ENCODE measurements at places on chromosomes 1 and 21.
A peak's percentile ranks its signal among the peaks of the same experiment; 100 is the strongest.

DNA sequence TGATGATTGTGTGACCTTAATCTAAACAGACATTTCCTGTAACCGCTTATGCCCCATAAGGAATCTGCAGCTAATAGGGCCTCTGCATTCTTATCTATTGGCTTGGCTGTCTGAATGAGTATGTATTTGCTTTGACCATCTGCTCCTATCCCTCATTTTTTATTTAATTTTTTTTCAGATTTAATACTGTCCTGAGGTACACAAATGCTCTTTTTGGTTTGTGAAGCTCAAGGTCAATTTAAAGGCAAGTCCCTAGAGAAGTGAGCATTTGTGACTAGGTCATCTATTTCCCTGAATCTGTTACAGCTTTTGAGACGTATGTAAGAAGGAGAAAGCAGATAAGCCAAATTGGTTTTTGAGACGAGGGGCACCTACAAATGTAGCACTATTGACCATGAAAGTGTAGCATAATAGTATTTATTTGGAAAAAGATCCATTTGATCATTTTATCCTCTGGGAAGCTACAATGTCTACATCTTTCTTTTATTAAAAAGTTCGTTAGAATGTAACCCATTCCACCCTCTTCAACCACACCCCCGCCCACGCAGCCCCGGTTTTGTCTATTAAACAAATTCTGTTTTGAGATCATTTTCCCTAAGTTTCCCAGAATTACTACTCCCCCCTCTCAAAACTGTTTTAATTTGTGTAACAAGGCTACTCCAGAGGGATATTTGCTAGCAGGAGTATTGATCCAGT, 69.2 kb upstream of the HSPA13 start:
- DNase-seq, result no peak

GRCh38 chr1:228538831-228539230, 51.6 kb downstream of the RNF187 start:
- no peak for DNase-seq

GRCh38 chr1:223276029-223276428, 87.9 kb downstream of the SUSD4 start:
- DNase-seq, result no peak

- no peak for DNase-seq
These were observed 11.5 kb upstream of the TMEM51 start for GRCh38 chr1:15141935-15142539.

- peak; percentile 46 for DNase-seq
These were observed 89.7 kb downstream of the DMRTA2 start for GRCh38 chr1:50333595-50333974.

DNA sequence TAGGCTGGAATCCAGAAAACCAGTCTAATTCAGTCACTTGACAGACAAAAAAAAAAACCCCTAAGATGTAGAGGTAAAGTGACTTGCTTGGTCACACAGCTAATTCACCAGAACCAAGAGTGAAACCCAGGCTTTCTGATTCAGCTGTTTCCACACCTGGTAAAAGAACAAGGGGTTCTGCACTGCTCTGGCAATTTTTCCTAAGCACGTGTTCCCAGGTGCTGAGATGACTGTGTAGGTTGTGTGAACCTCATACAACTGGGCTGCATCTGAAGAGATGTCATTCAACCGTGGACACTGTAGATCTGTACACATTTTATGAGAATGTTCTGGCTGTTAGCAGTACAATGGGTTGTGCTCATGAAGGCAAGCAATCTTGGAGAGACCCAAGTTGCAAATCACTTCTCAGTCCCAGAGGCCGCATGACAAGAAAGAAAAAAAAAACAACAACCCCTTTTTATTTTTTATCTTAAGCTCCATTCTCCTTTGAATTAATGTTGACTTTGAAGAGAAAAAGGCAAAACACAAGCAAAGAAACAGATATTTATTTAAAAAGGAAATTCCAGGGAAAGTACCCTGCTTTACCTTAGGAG, 95.4 kb downstream of the INTS7 start:
- DNase-seq, result no peak

- no peak for DNase-seq
These were observed 82.2 kb upstream of the C1orf105 start for GRCh38 chr1:172338295-172338735.

DNA sequence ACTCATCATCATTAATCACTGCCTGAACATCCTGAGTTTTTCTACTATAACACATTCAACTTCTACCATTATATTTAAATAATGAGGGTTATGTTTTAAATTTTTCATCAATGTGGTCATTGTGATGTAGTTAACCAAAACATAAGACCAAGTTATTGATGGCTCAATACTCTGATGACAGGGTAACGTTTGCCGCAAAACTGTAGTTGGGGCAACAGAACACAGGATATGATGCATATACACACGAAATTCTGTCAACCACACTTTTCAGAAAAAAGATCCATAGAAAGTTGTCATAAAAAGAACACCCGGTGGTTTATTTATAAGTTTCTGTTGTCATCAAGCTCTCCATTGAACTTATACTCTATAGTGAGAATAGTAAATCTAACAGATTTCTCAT, 121.7 kb upstream of the COL11A1 start:
- DNase-seq, result no peak

DNA sequence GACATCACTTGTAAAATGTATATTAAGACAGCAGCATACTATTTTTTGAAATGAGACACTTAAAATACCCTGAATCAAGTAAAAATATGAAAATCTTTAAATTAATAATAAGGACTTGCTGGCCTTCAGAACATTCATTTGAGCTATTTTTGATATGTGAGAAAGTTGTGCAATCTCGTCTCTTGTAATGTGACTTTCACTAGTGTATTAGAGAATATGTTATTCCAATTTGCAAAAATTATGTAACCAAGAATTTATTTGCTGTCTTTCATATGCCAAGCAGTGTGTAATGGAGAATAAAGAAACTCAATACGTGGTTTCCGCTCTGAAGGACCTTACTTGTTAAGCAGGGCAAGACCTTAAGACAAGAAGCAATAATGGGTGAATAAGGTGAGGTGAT, 375.0 kb upstream of the RUNX1 start:
- DNase-seq, result no peak

DNA sequence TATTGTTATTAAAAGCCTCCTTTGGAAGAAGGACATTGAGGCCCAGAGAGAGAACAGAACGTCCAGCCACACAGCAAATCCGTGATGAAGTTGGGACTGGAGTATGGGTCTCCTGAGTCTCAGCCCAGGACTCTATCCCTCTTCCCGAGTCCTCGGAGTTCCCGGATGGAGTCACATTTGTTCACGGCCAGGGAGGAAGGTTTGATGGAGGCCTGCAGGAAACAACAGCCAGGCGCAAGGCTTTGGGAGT, 357 bp upstream of the TXLNA start:
- no peak for DNase-seq

GRCh38 chr1:206905295-206906164, 8.3 kb downstream of the IL24 start:
- peak; percentile 44 for DNase-seq

- no peak for DNase-seq
These were observed 42.1 kb downstream of the UBE2U start for GRCh38 chr1:64245495-64245894.

DNA sequence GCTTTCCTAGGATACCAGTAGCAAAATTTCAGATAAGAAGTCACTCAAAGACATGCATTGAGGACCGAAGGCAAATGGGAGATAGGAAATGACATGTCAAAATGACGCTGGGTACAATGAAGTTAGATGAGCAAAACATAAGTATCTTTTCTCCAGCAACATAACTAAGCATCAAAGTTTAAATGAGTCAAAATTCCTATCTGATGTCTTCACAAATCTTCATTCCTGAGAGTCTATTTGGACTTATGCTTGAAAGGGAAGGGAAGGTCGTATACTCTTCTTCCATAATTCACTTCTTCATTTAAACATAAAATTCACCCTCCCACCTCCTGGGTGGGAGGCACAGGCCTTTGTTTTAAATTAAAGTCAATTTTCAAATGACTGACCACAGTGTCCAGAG, 4.1 kb upstream of the TMEM81 start:
- DNase-seq, result no peak

- DNase-seq, result no peak
These were observed 36.6 kb downstream of the OLFM3 start for GRCh38 chr1:101960142-101960541.

DNA sequence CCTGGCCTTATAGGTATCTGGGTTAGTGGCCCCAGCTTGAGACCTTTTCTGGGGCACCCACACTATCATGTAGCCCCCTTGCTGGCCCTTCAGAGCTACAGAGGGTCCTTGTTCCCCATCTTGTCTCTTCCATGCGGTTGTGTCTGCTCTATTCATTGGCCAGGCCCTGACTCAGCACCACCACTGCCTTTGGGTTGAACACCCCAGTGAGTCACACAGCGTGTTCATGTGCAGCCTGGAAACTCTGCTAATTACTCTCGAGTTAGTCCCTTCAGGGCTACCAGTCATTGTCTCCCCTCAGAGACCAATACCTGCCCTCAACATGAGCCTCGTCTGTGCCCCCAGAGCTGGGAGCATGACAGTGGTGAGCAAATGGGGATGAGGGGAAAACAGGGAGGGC, 28.2 kb upstream of the IKBKE start:
- no peak for DNase-seq

DNA sequence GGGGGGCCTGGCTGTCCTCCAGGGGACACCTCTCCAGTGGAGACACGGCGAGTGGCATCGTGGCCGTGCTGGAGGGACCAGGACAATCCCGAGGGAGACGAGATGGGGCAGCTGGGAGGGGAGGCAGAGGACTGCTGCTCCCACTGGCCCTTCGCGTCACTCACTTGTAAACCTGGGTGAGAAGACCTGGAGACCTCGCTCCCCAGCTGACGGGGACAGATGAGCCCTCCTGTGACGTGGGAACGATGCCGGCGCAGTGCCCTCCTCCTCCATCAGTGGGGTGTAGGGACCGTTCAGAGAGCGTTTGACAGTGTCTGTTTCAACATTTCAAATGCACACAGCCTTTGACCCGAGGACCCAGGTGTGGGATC, 4.6 kb downstream of the SPATC1L start:
- no peak for DNase-seq

- no peak for DNase-seq
These were observed 1.4 kb upstream of the SLC19A2 start for GRCh38 chr1:169487133-169487532.

DNA sequence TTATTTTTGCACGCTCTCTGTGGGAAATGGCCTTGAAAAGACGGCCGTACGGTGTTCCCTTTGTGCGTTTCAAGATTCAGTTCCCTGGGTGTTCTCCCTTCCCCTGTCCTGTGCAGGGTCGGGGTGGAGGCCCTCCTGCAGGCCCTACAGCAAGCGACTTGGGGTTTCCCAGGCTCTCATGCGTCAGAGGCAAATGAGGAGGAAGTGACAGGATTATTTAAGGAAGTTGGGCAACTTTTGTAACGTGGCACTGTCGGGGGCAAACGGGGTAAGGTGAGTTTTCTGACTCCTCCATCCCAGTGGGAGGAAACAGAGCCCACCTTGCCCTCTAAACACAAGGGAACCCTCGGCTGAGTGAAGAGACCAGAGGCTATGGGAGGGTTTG, 16.1 kb upstream of the AJAP1 start:
- DNase-seq, result no peak

- DNase-seq, result no peak
These were observed 11.0 kb downstream of the ZNF687 start for GRCh38 chr1:151293093-151293492.

DNA sequence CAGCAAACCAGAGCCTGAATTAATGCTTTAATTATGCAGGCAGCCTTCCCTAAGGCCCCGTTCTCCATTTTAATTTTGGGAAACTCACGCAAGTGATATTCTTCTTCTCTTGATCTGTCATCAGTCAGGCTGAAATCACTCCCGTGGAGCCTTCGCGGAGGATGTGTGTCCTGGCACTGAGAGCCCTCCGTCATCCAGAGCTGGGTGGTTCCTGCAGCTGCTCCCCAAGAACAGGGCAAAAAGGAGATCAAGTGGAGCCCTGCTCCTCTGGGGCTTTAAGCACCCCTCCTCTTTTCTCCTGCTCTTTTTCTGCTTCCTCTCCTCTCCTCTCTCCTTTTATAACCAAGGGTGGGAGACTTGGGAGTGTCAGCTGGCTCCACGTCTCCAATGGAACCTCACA, 133.2 kb upstream of the CACNA1E start:
- DNase-seq, result no peak

- DNase-seq, result peak; percentile 43
These were observed 34.8 kb downstream of the CHAF1B start for GRCh38 chr21:36419996-36420395.

- DNase-seq, result no peak
These were observed 14.1 kb upstream of the KLHDC8A start for GRCh38 chr1:205370780-205371179.

GRCh38 chr1:62530516-62531154, 66.7 kb upstream of the ANGPTL3 start:
- no peak for DNase-seq

Measured in activated CD8-positive, alpha-beta memory T cell treated with anti-CD3 and anti-CD28 coated beads, Interleukin-2, amount 50 U/mL, for 4 hours (primary cell).